ENCODE measurements at places on chromosomes 2 and 18.
A peak's percentile ranks its signal among the peaks of the same experiment; 100 is the strongest.

- H3K4me3 ChIP-seq: no peak overlapping the region
- no peaks in the 10 kb centered on the region for H3K36me3 ChIP-seq
- DNase-seq: no peak
- peaks cover 15% of the 10 kb centered on the region for H3K27me3 ChIP-seq
- no peaks in the 10 kb centered on the region for H3K4me1 ChIP-seq
- no peak overlapping the region for H3K27ac ChIP-seq
These were observed 59.0 kb downstream of the TACR1 start for GRCh38 chr2:75140288-75140687.

DNA sequence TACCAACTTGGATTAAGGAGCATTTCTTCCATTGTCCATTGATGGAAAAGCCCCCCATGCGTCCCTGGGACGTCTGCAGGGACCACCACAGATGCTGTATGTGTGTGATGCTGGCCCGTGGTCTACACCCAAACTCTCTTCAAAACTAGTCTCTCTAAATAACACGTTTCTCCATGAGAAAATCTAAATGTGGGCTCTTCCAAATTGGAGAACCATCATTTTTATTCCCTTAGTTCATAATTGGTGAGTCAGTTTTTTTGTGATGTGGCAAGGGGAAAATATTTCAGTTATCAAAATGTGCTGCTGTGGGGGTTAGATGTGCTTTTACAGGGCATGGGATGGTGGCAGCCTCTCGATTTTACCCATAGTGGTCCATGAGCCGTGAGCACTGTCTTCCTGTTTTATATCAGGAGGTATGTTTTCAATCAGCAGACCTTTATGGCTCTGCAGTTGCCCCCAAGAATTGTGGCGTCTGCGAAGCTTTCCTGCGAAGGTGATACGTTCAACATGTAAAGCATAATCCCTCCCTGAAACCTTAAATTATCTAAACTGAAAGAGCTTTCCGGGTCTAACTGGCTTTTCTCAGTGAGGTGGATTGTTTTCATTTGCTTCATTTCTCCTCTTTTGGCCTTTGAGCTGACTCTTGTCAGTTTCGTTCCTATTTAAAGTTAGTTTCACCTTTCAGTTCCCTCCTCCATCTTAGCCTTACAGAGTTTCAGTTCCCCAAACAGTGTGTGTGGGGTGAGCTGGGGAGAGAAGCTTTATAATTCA is 78.4 kb downstream of the SETBP1 start:
- peaks cover 31% of the 10 kb centered on the region for H3K36me3 ChIP-seq
- H3K27me3 ChIP-seq: no peaks in the 10 kb centered on the region
- peak overlapping the region; percentile 99 for H3K27ac ChIP-seq

- H3K4me3 ChIP-seq: no peak overlapping the region
- H3K27ac ChIP-seq: no peak overlapping the region
- no peak for DNase-seq
- H3K27me3 ChIP-seq: peaks cover 28% of the 10 kb centered on the region
These were observed 74.3 kb upstream of the TNP1 start for GRCh38 chr2:216934151-216934550.

DNA sequence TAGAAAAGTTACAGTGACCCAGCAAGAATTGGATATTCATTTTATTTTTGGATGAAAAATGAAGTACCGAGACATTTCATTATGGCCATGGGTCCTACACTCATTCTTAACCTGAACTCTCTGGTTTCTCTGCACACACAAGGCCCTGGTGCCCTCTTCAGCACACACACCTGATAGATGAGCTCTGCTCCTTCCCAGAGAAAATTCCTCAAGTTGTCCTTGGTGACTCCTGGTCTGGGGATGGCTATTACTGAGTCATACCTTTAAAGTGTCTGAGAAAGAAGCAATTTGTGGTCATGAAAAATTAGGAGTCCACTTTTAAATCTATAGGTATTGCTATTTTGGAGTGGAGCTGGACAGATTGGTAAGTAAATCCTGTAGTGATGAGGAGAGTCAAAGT is 311.5 kb downstream of the CDH2 start:
- no peak overlapping the region for H3K4me3 ChIP-seq
- no peak for DNase-seq
- no peaks in the 10 kb centered on the region for H3K27me3 ChIP-seq
- H3K36me3 ChIP-seq: no peaks in the 10 kb centered on the region
- H3K4me1 ChIP-seq: no peaks in the 10 kb centered on the region

DNA sequence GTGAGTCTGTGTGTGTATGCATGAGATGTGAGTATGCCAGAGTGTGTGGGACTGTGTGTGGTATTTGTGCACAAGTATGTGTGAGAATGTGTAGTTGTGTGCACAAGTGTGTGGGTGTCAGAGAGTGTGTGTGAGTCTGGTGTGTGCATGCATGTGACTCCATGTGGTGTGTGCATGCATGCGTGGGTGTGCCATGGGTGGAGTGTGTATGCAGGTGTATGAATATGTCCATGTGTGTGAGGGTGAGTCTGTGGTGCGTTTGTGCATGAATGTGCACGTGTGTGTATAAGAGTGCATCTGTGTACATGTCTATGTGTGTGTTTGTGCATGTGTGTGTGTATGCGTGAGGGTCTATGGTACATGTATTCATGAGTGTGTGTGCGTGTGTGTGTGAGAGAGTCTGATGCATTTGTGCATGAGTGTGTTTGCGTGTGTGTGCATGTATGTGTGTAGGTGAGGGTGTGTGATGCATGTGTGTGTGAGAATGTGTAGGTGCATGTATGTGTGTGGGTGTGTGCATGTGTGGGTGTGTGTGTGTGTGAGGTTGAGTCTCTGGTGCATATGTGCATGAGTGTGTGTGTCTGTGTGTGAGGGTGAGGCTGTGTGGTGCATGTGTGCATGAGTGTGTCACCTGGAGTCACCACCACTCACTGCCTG is 226.8 kb downstream of the LDLRAD4 start:
- H3K36me3 ChIP-seq: no peaks in the 10 kb centered on the region
- no peaks in the 10 kb centered on the region for H3K27me3 ChIP-seq
- DNase-seq: no peak
- H3K4me3 ChIP-seq: no peak overlapping the region
- H3K4me1 ChIP-seq: peaks cover 11% of the 10 kb centered on the region

- H3K4me1 ChIP-seq: peaks cover 55% of the 10 kb centered on the region
- no peak overlapping the region for H3K4me3 ChIP-seq
- H3K36me3 ChIP-seq: no peaks in the 10 kb centered on the region
- H3K27me3 ChIP-seq: no peaks in the 10 kb centered on the region
- no peak for DNase-seq
These were observed 262.1 kb downstream of the LPIN1 start for GRCh38 chr2:12008425-12009061.

- H3K36me3 ChIP-seq: peaks cover 11% of the 10 kb centered on the region
- H3K4me3 ChIP-seq: peak overlapping the region; percentile 69
- no peak for DNase-seq
- H3K4me1 ChIP-seq: peaks cover 46% of the 10 kb centered on the region
These were observed 43.2 kb upstream of the PSME4 start for GRCh38 chr2:54013996-54014395.

- no peak for DNase-seq
- no peaks in the 10 kb centered on the region for H3K36me3 ChIP-seq
- H3K4me3 ChIP-seq: no peak overlapping the region
- no peak overlapping the region for H3K27ac ChIP-seq
- H3K27me3 ChIP-seq: no peaks in the 10 kb centered on the region
- no peaks in the 10 kb centered on the region for H3K4me1 ChIP-seq
These were observed 323.4 kb upstream of the PKDCC start for GRCh38 chr2:41724465-41724864.

- no peak overlapping the region for H3K4me3 ChIP-seq
- H3K27me3 ChIP-seq: no peaks in the 10 kb centered on the region
- no peak for DNase-seq
- no peak overlapping the region for H3K27ac ChIP-seq
These were observed 653.0 kb upstream of the SLC39A10 start for GRCh38 chr2:195003881-195004471.

- peaks cover 34% of the 10 kb centered on the region for H3K27me3 ChIP-seq
- no peak overlapping the region for H3K27ac ChIP-seq
- no peak overlapping the region for H3K4me3 ChIP-seq
- H3K4me1 ChIP-seq: no peaks in the 10 kb centered on the region
- DNase-seq: no peak
These were observed 97.9 kb upstream of the ATL2 start for GRCh38 chr2:38474715-38475566.

GRCh38 chr2:177098001-177098613 is 114.5 kb upstream of the HNRNPA3 start:
- H3K36me3 ChIP-seq: no peaks in the 10 kb centered on the region
- peaks cover 15% of the 10 kb centered on the region for H3K27me3 ChIP-seq
- no peaks in the 10 kb centered on the region for H3K4me1 ChIP-seq

DNA sequence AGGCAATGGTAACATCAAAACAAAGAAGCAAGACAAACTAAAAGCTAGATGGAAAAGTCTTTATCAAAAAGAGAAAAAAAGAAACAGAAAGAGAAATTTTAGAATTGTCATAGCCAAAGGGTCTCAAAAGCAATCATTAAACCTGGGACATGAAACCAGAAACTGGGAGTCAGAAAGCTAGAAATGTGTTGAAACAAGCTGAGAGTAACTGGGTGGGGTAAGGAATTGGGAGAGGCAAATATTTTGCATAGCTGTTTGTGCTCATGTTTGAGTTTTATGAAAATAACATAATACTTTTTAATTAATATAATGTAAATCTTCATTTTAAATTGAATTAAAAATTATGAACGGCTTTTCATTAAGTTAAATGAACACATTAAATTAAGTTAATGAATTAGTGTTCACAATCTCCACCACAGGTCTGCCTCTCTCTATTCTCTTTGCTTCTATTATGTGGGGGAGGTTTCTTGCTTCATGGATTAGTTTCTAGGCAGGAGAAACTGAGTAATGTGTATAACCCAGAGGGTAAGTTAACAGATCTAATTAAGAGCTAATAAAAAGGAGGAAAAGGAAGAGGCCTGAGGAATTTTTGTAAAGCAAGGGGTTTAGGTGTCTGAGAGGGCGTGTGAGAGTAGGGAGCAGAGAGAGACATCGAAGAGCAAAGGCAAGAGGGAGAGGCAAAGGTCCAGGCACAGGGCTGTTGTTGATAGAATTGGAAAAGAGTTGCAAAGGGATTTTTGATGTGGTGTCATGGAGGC is 20.0 kb upstream of the SERPINB2 start:
- no peak overlapping the region for H3K27ac ChIP-seq
- H3K36me3 ChIP-seq: no peaks in the 10 kb centered on the region
- H3K4me1 ChIP-seq: no peaks in the 10 kb centered on the region
- peaks cover 16% of the 10 kb centered on the region for H3K27me3 ChIP-seq
- no peak overlapping the region for H3K4me3 ChIP-seq
- DNase-seq: no peak

- no peaks in the 10 kb centered on the region for H3K4me1 ChIP-seq
- H3K27me3 ChIP-seq: peaks cover 10% of the 10 kb centered on the region
- H3K27ac ChIP-seq: no peak overlapping the region
- no peak overlapping the region for H3K4me3 ChIP-seq
- no peak for DNase-seq
These were observed 130.5 kb downstream of the DYSF start for GRCh38 chr2:71583876-71584275.

GRCh38 chr2:222790932-222791331 is 69.9 kb upstream of the ACSL3 start:
- DNase-seq: no peak
- peaks cover 15% of the 10 kb centered on the region for H3K4me1 ChIP-seq
- no peaks in the 10 kb centered on the region for H3K27me3 ChIP-seq
- H3K4me3 ChIP-seq: no peak overlapping the region
- H3K27ac ChIP-seq: no peak overlapping the region
- no peaks in the 10 kb centered on the region for H3K36me3 ChIP-seq

DNA sequence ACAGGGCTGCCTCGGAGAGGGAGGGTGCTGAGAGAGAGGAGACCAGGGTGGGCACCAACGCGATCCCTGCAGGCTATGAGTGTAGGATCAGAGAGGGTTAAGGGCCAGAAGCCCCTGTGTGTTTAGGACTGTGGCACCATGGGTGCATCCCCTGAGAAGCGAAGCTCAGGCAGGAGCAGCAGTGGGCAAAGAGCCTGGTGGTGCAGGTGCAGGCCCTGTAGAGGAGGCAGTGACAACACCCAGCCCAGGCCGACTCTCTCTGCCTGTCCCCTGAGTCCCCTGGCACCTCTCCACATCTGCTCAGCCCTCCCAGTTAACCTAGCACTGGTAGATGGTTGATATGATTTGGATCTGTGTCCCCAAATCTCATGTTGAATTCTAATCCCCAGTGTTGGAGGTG is 139.8 kb downstream of the RNF152 start:
- H3K27me3 ChIP-seq: no peaks in the 10 kb centered on the region
- H3K27ac ChIP-seq: no peak overlapping the region
- no peak for DNase-seq

DNA sequence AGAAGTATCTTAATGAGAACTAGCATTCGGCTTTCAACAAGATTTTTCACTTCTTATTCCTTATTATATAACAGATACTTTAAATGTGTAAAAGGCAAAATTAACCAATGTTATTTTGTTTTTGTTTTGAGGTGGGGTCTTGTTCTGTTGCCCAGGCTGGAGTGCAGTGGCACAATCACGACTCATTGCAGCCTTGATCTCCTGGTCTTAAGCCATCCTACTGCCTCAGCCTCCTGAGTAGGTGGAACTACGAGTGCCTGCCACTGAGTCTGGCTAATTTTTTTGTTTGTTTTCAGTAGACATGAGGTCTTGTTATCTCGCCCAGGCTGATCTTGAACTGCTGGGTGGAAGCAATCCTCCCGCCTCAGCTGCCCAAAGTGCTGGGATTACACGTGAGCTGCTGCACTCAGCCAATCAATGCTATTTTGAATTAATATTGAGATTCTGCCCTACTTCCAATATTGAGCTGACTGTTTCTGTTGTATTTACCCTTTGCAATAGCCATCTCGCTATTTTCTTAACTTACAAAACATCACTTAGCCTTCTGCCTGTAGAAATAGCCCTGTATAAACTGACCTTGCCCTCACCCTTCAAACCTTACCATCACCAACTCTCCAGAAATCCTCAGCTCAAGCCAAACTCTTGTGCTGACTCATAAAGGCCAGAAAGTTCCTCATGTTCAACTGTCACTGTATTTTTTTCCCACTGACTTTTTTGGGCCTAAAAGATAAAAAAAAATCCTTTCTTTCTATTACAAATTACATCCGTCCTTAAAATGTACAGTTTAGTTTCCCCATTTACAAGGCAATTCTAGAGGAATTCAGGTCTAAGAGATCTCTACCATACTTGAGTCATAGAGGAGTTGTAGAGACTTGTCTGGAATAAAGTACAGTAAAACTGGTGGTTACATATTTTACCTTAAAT is 94.3 kb downstream of the OLA1 start:
- H3K36me3 ChIP-seq: no peaks in the 10 kb centered on the region
- peaks cover 5% of the 10 kb centered on the region for H3K4me1 ChIP-seq
- H3K27ac ChIP-seq: no peak overlapping the region
- no peak for DNase-seq
- no peaks in the 10 kb centered on the region for H3K27me3 ChIP-seq

GRCh38 chr2:32715981-32716380 is 88.1 kb downstream of the TTC27 start:
- H3K4me3 ChIP-seq: no peak overlapping the region
- peaks cover 33% of the 10 kb centered on the region for H3K36me3 ChIP-seq
- no peak overlapping the region for H3K27ac ChIP-seq
- no peaks in the 10 kb centered on the region for H3K27me3 ChIP-seq
- no peak for DNase-seq
- peaks cover 15% of the 10 kb centered on the region for H3K4me1 ChIP-seq

All from naive B cell (primary cell).